ENCODE measurements at places on chromosomes 1 and 21.

- no peak for DNase-seq
These were observed 5.9 kb downstream of the BACH1 start for GRCh38 chr21:29304597-29304996.

DNA sequence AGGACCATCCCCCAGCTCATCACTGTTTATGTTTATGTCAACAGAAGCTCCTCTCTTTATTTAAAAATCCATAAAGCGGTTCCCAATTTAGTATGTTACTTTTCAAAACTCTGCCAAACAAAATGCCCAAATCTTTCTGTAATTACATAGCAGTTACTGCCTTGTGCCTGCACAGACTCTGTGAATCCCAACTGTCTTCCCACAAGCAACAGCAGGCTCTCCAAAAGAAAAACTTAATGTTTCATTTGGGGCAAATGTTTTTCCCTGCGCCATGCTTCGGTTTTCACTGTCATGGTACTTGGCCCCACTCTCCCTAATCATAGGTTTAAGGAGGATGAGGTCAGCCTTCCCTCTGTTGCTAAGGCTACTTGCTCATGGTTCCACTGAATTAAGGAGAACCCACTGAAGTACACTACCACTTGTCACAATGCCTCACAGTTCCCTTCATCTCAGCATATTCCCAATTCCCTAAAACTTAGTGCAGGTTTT lies 4.6 kb downstream of the COLGALT2 start:
- DNase-seq, result no peak

GRCh38 chr1:72013161-72013560 lies 269.2 kb downstream of the NEGR1 start:
- no peak for DNase-seq

- no peak for DNase-seq
These were observed 647.9 kb downstream of the PLA2G4A start for GRCh38 chr1:187476671-187477070.

GRCh38 chr1:56688522-56689026 lies 43.5 kb downstream of the PRKAA2 start:
- DNase-seq, result no peak

DNA sequence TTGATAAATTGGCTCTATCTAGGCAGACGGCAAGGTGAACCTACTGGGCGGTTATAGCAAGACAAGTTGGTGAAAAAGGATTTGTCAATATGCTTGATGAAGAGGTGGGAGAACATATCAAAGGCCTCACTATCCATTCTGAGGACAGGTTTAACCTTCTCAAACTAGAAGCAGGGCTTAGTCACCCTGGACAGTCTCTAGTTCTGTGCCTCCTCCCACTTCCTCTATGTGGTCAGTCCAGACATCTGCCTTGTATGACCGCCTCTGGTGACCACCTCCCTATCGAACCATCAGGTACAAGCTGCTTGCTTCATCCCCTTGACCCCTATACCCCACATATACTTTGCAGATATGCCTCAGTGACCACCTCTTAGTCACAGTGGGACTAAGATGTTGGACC lies 2.3 kb upstream of the SCYL3 start:
- no peak for DNase-seq

DNA sequence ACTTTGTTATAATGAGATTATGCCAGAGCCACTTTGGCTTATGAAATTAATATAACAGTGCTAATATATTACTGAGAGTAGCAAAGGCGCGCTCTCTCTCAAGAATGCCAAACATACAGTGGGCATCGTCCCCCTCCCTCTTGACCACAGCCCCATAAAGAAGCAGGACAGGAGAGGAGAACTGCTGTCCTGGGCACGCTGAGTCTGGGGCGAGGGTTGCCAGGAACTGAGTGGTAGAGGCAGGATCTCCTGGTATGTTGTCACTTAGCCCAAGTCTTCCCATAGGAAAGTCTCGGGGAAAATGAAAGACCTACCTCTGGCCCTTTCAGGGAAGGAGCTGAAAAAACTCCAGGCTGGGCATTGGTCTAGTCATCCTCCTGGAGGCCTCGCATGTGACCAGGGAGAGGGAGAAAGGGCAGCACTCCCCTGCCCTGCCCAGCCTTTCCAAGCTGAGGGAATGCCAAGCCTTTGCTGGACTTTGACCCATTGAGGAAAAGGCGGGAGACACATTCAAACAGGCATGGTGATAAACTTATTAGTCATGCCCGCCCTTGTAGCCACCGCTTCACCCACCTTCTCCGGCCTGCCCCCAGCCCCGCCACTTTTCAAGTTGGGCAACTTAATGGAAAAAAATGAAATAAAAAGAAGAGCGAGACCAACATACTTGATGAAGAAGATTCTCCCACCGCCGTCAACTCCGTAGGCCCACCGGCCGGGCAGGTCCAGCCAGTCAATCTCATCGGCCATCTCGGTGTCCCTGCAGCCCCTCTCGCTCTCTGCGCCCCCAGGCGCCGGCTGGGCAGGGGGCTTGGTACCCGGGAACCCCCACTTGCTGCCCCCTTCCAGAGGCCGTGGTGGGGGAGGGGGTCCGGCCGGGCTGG lies 17.4 kb upstream of the PLEKHA6 start:
- DNase-seq, result no peak

- no peak for DNase-seq
These were observed 40.1 kb downstream of the SLC9C2 start for GRCh38 chr1:173562813-173563212.

GRCh38 chr1:38044221-38045215 lies 2.1 kb downstream of the POU3F1 start:
- DNase-seq, result no peak

GRCh38 chr1:170539154-170539553 lies 7.2 kb downstream of the GORAB start:
- no peak for DNase-seq

- DNase-seq, result no peak
These were observed 6.3 kb downstream of the MX2 start for GRCh38 chr21:41367945-41368734.
